ENCODE measurements at places on chromosomes 2 and 18. TPM values are rescaled to one million over a fixed set of nuclear protein-coding genes. Genes with fewer than 3 reads are reported as not detected.

Gene MC2R
- 0.05 TPM for total RNA-seq

Gene GREB1
- total RNA-seq, result 0.24 TPM

Gene SULT1C3
- not detected for total RNA-seq

Gene BIRC6
- total RNA-seq, result 65.4 TPM

Gene IL36RN
- total RNA-seq, result 0.09 TPM

Gene LYG1
- total RNA-seq, result 1.8 TPM

Gene EMILIN2
- total RNA-seq, result 19.3 TPM

Gene CASP8
- total RNA-seq, result 49.4 TPM

Gene TUBA3E
- total RNA-seq, result 0.05 TPM

Gene AMMECR1L
- 6.7 TPM for total RNA-seq

Gene IDH1
- total RNA-seq, result 32.8 TPM

Gene TXNL4A
- 120 TPM for total RNA-seq

Gene RAB6D
- total RNA-seq, result 0.28 TPM

Gene IL36G
- 0.24 TPM for total RNA-seq

Gene LTBP1
- total RNA-seq, result 17.7 TPM

Gene GNLY
- total RNA-seq, result 1.7 TPM
